Activated naive CD8-positive, alpha-beta T cell treated with anti-CD3 and anti-CD28 coated beads for 36 hours (primary cell): ENCODE measurements at places on chromosomes 5 and 9. TPM values are rescaled to one million over a fixed set of nuclear protein-coding genes. Genes with fewer than 3 reads are reported as not detected.
A peak's percentile ranks its signal among the peaks of the same experiment; 100 is the strongest.

GRCh38 chr5:98905857-98906688 is 22.7 kb downstream of the CHD1 start:
- no peak overlapping the region for H3K4me3 ChIP-seq
- H3K36me3 ChIP-seq, result peaks cover 18% of the 10 kb centered on the region
- peaks cover 37% of the 10 kb centered on the region for H3K4me1 ChIP-seq
- H3K27ac ChIP-seq, result peak overlapping the region; percentile 6
- DNase-seq, result no peak

ANKRD34B gene
- total RNA-seq, result not detected

SPRY4 gene
- total RNA-seq, result 1.4 TPM

GRCh38 chr9:135269912-135270830 is 182.7 kb downstream of the OLFM1 start:
- H3K4me1 ChIP-seq, result no peaks in the 10 kb centered on the region
- no peak overlapping the region for H3K27ac ChIP-seq
- peaks cover 25% of the 10 kb centered on the region for H3K27me3 ChIP-seq
- no peak for DNase-seq

- no peak for DNase-seq
- H3K4me3 ChIP-seq, result no peak overlapping the region
- H3K27ac ChIP-seq, result no peak overlapping the region
- H3K4me1 ChIP-seq, result no peaks in the 10 kb centered on the region
Measured at GRCh38 chr5:125276096-125276495, 529.7 kb upstream of the ZNF608 start.

DNA sequence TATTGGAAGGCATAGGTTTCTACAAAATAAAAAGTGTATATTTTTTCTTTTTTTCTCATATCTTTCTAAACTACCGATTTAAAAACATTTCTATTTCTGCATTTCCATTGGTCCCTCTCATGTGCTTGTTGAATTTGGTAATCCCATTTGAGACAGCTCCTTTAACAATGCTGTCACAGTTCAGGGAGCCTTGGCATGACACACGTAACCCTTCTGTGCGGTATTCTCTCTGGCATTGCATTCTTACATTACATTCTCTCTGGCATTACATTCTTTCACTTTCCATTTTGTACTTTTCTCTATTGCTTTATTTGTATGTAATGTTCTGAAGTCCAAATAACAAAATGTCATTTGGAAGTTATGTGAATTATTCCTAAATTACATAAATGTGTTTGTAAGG is 150.7 kb upstream of the RASGRF2 start:
- no peak overlapping the region for H3K4me3 ChIP-seq
- H3K27me3 ChIP-seq, result no peaks in the 10 kb centered on the region
- H3K36me3 ChIP-seq, result peaks cover 20% of the 10 kb centered on the region
- no peak for DNase-seq

DNA sequence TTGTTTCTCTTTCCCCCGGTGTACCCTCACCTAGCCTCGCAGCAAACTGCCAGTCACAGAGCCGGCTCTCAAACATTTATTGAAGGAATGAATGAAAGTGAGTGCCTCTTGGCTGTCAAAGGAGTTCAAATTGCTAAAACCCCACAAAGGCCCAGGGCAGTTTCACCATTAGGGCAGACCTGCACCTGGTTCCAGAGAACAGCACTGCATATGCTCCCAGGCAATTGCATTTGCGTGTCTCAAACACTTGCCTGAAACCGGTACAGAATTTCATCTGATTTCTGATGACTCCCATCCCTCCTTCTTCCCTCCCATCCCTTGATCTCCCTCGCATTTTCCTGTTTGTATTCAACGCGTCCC is 165.6 kb upstream of the ZNF462 start:
- no peaks in the 10 kb centered on the region for H3K4me1 ChIP-seq
- H3K4me3 ChIP-seq, result no peak overlapping the region

GRCh38 chr5:168770036-168770498 is 190.9 kb upstream of the PANK3 start:
- H3K4me3 ChIP-seq, result no peak overlapping the region
- H3K4me1 ChIP-seq, result no peaks in the 10 kb centered on the region
- H3K36me3 ChIP-seq, result no peaks in the 10 kb centered on the region
- no peak for DNase-seq

DNA sequence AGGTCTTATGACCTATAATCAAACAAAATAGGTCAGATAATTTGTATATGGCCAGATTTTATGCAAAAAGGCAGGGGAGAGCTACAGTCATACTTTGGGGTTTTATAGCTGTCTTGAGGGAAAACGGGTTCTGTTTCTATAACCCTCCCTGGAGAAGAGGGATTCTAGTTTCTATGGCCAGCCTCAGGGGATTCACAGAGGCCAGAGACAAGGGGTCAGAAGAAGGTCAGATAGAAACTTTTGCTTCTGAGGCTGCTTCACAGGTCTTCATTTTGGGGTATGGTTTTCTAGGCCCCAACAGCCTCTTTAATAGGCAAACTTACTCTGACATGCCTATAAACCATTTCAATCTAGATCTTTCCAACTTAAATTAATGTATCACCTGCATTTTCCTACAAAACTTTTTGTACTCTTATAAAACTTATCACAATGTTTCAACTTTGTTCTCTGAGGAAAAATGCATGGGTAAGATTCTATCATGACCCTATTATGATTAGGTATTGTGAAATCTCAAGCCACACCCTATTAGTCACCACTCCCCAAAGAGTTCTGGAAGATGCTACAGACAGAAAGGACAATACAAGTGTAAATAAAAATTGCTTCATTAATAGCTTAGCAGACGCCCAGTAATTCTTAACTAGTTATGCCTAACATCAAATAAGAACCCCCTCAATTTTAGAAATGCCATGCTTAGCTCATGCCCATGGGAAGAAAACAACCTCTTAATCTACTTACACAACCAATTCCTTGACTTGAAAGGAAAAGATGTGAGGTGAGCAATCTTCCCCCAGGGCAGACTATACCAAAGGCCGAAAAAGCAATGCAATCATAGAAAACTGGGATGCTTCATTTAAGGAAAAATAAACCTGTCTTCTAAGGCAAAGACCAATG is 396.6 kb downstream of the TLR4 start:
- H3K36me3 ChIP-seq, result no peaks in the 10 kb centered on the region
- H3K4me1 ChIP-seq, result no peaks in the 10 kb centered on the region
- DNase-seq, result no peak
- H3K4me3 ChIP-seq, result no peak overlapping the region

- DNase-seq, result no peak
- no peak overlapping the region for H3K27ac ChIP-seq
- no peaks in the 10 kb centered on the region for H3K27me3 ChIP-seq
Measured at GRCh38 chr9:98094851-98095250, 24.2 kb downstream of the TRIM14 start.

DNA sequence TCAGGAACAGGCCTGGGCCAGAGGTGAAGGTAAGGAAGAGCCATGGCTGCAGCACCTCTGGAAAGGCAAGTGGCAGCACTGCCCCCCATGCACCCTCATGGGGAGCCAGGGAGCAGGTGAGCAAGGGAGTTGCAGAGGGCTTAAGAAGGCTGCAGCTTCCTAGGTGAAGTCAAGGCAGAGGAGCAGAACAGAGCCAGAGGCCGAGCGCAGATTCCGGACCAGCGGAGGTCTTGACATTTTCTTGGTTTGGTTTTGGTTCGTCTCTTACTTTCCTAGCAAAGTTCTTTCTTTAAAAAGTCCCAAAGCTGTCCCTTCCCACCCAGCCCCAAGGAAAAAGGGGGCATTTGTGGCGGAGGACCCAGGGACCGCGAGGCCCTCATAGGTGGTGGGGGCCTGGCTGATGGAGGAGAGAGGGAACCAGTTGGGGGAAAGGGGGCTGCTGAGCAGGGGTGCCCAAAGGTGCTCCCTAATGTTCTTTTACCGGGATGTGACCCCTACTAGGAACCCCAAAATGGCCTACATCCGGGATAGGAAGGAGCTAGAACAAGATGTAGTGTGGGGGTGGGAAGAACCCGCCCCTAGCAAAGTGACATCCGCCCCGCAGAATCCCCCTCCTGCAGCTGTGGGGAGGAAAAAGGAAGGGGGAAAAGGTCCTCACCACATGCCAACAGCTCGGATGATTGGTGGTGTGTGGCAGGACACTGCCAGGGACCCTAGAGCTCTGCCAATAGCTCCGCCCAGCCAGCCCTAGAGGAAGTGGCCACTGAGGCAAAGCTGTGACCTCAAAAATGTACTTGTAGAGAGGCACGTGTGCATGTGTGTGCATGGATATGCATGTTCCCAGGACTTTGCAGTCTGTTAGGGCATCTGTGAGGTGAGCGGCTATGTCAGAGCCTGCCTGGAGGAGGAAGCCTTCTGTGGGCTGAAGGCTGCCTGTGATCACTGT is 914 bp upstream of the CD72 start:
- peak; percentile 71 for DNase-seq
- no peaks in the 10 kb centered on the region for H3K27me3 ChIP-seq
- H3K4me1 ChIP-seq, result peaks cover 58% of the 10 kb centered on the region
- H3K27ac ChIP-seq, result peak overlapping the region; percentile 96

DNA sequence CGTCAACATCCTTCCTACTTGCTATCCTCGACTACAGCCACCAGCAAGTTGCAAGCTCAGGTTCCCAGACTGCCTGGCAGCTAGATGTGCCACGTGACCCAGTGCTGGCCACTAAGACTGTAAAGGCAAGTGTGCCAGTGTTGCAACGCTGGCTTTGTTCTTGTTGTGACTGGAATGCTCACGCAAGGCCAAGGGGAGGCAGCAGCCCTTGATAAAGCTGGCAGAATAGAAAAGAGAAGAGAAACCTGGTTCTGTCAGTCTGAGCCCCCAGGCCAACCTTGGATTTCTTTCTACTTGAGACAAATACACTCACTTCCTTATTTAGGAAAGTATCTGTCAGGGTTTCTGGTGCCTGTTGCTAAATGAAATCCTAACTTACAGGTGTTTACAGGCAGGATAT is 113.0 kb downstream of the KLHL3 start:
- DNase-seq, result no peak
- H3K4me3 ChIP-seq, result no peak overlapping the region
- no peak overlapping the region for H3K27ac ChIP-seq
- no peaks in the 10 kb centered on the region for H3K36me3 ChIP-seq

INSL6 gene
- not detected for total RNA-seq

DAPK1 gene
- 1.9 TPM for total RNA-seq

- H3K36me3 ChIP-seq, result no peaks in the 10 kb centered on the region
- H3K4me3 ChIP-seq, result no peak overlapping the region
- no peak for DNase-seq
- H3K27me3 ChIP-seq, result peaks cover under 1% of the 10 kb centered on the region
- no peak overlapping the region for H3K27ac ChIP-seq
Measured at GRCh38 chr9:116070256-116070914, 83.2 kb upstream of the PAPPA start.

OR1L4 gene
- total RNA-seq, result not detected

GRCh38 chr5:144390133-144390532 is 219.5 kb downstream of the KCTD16 start:
- no peaks in the 10 kb centered on the region for H3K27me3 ChIP-seq
- no peaks in the 10 kb centered on the region for H3K36me3 ChIP-seq
- no peak overlapping the region for H3K4me3 ChIP-seq
- no peak overlapping the region for H3K27ac ChIP-seq
- DNase-seq, result no peak
- no peaks in the 10 kb centered on the region for H3K4me1 ChIP-seq

VAV2 gene
- 4.2 TPM for total RNA-seq

- peaks cover 78% of the 10 kb centered on the region for H3K27me3 ChIP-seq
- H3K4me3 ChIP-seq, result peak within 1 kb of the TSS; percentile 75
- H3K4me1 ChIP-seq, result peaks cover 9% of the 10 kb centered on the region
- H3K36me3 ChIP-seq, result no peaks in the 10 kb centered on the region
Measured at GRCh38 chr5:161546470-161547301, at the start of gene GABRB2. GABRB2 (minus strand) TSS chr5:161546725; CDS start chr5:161546643, 82 bp downstream.

GRCh38 chr5:171272996-171273970 is 35.8 kb upstream of the TLX3 start:
- H3K27me3 ChIP-seq, result peaks cover 3% of the 10 kb centered on the region
- no peaks in the 10 kb centered on the region for H3K4me1 ChIP-seq
- no peak overlapping the region for H3K4me3 ChIP-seq
- H3K27ac ChIP-seq, result no peak overlapping the region
- H3K36me3 ChIP-seq, result no peaks in the 10 kb centered on the region
